WERI-Rb-1 (cell line): ENCODE measurements at places on chromosomes 1 and 21.

DNA sequence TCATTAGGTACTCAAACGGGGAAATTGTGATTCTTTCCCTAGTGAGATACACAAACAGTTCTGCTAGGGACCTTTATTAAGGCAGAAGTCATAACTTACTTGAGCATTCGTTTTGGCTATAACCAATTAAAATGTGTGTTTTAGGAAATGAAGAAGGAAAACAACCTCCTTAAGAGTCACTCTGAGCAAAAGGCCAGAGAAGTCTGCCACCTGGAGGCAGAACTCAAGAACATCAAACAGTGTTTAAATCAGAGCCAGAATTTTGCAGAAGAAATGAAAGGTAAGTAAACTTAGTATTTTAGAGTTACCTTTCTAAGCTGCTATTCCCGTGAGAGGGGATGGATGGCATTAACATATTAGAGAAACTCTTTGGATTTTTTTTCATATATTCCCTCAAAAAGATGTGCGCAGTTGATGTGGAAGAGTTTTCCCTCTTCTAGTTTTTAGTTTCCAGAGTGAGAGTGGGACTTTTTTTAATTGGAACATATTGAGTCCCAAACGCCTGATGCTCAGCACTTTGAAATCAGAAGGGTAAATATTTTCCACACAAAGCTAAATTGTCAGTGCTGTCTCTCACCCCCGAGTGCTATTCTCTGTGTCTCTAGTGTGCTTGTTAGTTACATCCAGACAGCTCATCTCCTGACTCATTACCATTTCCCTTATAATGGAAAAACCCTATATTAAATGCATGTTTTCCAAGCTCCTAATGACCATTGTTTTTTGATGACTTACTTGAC lies 34.9 kb downstream of the CENPF start:
- no peak for DNase-seq

- DNase-seq = no peak
These were observed 220.1 kb downstream of the ST6GALNAC3 start for GRCh38 chr1:76294482-76295194.

- DNase-seq = no peak
These were observed 378.5 kb downstream of the PLPP3 start for GRCh38 chr1:56200896-56201295.

- no peak for DNase-seq
These were observed 816 bp downstream of the HYI start for GRCh38 chr1:43452789-43453441.

- peak; percentile 34 for DNase-seq
These were observed 33.4 kb downstream of the KRTAP10-1 start for GRCh38 chr21:44506279-44507255.

DNA sequence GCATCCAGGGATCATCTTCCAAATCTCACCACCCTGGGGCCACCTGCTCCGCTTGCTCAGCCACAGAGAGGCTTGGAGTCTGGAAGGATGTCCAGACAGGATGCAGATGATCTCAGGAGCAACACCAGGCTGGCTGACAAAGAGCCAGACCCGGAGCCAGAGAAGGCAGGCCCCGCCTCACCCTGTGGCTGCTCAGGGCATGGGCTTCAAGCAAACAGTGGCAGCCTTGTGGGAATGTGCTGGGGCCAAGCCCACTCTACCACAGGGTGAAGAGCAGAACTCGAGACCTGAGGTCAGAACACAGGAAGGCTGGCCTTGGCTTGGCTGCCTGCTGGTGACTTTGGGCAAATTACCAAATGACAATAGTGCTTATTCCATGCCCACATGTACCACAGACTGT lies 45.5 kb downstream of the MRPL37 start:
- no peak for DNase-seq

- DNase-seq = no peak
These were observed 7.4 kb downstream of the ERRFI1 start for GRCh38 chr1:8018492-8019228.

DNA sequence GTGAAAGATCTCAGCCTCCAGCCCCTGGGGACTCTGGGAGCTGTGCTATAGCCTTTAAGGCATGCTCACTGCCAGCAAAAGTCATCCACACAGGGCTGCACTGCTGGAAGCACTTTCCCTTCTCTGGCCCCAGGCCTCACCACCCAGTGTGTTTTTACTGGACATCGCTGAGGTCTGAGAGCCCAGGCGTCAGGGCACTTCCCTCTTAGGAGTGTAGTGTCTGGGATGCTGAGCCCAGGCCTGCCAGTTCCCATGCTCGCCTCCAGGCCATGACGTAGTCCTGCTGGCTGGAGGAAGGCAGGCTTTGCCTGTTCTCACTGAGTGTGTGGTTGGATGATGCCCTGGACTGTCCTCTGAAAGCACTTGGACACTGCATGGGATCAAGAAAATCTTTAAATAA lies 101.2 kb downstream of the GDAP2 start:
- DNase-seq = no peak

DNA sequence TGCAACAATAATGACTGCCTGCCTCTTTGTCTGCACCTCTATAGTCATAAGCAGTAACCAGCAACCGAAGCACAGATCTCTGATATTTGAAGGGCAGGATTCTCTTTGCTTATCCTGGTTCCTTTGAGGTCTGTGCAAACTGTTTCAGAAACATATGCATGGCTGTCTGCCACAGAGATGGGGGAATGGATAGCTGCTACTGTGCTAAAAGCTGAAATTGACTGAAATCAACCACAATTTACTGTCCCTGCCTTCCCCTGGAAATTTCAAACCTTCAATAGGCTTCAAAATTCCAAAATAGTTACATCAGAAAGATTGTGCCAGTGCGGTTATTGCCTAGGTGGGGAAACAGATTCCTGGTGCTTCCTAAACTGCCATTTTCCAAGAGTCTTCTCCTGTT lies 136.8 kb upstream of the GORAB start:
- no peak for DNase-seq

GRCh38 chr1:72284348-72285073 lies 2.2 kb upstream of the NEGR1 start:
- peak; percentile 64 for DNase-seq

- DNase-seq = no peak
These were observed 18.1 kb downstream of the B3GALT5 start for GRCh38 chr21:39630827-39631226.

GRCh38 chr1:246302251-246302625 lies 204.8 kb downstream of the SMYD3 start:
- DNase-seq = no peak

- no peak for DNase-seq
These were observed 12.0 kb downstream of the F11R start for GRCh38 chr1:161008869-161009510.

DNA sequence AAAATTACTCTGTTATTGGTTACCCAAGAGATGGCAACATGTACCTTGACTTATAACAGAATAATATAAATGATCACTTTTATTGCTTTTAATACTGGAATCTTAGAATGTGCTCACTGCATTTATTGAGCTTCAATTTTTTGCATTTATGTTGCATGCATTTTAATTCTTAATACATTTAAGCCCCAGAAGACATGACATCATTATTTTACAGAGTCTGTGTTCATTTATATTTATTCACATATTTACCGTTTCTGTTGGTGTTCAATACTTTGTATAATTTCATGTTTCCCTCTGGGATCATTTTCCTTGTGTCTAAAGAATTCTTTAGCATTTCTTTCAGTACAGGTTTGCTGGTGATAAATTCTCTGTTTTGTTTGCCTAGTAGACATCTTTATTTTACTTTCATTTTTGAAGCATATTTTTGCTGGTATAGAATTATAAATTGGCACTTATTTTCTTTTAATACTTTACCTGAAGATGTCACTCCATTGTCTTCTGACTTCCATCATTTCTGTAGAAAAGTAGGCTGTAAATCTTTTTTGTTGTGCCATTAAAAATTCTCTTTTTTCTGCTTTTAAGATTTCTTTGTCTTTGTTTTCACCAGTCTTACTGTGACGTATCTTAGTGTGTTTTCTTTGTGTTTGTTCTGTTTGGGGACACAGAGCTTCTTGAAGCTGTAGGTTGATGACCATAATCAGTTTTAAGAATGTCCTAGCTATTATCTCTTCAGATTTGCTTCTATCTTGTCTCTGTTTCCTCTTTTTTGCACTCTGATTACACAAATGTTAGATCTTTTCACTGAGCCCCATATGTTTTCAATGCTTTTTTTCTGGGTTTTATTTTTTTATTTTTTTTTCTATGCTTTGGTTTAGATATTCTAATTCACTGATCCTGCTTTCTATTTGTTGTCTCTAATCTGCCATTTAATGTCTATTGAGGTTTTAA lies 26.9 kb downstream of the DISP3 start:
- no peak for DNase-seq

- no peak for DNase-seq
These were observed 150.1 kb downstream of the DISC1 start for GRCh38 chr1:231776757-231777062.

GRCh38 chr1:9793291-9793690 lies 30.5 kb downstream of the CLSTN1 start:
- DNase-seq = no peak

- no peak for DNase-seq
These were observed 7.0 kb upstream of the TNFRSF1B start for GRCh38 chr1:12159816-12160215.

DNA sequence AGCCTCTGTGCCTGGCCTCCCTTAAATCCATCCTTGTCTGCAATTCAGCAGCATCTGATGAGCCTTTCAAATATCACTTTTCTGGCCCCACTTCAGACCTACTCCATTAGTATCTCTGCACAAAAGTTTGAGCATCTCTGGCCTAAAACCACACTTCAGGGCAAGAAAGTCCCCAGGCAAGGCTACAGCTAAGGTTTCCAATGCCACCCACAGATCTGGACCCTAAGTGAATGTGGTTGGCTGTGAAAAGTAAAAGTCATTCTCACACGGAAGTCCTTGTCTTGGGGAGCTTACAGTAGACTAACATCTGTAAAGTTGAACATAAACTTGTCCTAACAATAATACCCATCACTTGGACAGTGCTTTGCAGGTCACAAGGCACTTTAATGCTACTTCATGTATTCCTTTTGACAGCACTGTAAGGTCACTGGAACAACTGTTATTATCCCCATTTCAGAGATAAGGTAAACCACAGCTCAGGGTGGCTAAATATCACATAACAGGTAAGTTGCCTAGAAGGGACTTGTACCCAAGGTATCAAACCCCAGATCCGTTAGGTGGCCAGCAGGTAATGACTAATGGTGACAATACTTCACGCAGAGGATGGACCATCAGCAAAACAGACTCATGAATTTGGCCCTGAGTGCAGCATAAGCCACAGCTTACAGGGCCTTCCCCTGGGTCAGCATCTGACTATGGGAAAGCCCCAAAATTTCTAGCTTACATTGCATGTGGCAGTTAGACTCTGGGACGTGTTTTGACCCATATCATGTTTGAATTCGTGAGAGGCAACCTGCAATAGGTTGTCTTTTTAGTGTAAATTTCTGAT lies 356.0 kb downstream of the HHAT start:
- no peak for DNase-seq

DNA sequence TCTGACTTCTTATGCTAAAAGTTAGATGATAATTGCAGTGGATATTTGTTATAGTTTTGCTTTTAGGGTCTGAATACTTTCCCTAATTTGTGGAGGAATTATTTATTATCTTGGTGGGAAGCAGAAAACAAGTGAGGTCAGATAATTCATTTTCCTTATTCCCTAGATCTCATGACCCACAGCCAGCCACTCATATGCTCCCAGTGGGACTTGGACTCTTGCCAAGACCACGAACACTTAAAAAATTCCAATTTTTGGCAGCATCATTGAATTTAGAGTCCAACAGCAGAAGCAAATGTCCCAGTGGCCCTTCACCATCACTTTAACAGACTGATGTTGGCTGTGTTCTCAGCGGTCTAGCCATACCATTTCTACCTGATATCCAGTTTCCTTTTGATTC lies 204.2 kb downstream of the HMCN1 start:
- no peak for DNase-seq

DNA sequence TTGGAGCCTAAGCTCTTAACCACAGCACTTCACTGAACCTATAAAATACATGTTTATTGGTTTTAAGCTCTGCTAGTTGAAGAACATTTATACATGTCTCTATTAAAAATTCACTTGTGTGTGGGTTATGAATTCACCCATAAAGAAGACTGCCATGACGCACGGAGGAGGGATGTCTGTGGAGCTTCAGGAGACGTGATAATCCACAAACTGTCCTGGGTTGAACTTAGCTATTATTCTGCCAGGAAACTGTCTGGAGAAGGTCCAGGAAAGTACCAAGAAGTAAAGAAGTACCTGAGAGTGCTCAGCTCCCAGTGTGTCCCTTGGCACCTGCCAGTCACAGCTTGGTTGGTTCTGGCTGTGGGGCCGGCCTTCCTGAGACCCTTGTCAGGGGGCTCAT lies 56.3 kb downstream of the DDR2 start:
- no peak for DNase-seq

GRCh38 chr1:117231312-117231711 lies 20.6 kb upstream of the VTCN1 start:
- no peak for DNase-seq

GRCh38 chr1:2499986-2500596 lies 24.0 kb downstream of the PLCH2 start:
- no peak for DNase-seq

DNA sequence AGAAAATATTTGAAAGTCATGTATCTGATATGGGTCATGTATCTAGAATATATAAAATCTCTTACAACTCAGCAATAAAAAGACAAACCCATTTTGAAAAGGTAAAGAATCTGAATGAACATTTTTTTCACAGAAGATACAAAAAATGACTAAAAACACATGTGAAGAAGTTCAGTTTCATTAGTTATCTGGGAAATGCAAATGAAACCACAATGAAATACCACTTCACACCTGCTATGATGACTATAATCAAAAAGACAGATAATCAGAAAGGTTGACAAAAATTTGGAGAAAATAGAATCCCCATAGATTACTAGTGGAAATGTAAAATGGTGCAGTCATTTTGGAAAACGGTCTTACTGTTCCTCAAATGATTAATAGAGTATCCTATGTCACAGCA lies 631.0 kb downstream of the MRPL39 start:
- no peak for DNase-seq

DNA sequence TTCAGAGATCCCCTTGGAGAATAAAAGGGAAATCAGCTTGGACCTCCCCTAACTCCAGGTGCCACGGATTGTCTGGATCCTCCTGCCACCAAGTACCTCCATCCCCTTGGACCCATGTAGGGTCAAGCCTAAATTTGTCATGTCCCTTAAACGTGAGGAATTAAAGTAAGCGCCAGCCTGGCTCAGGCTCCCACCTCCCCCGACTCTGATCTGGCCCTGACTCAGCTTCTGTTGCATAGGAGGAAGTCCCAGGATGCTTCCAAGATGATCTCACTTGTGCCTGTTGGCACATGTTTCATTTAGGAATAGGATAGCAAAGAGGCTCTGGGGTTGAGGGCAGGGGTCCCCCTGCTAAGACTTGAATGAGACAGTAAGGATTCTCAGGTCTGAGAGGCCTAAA lies 231.9 kb upstream of the JUN start:
- no peak for DNase-seq

- DNase-seq = no peak
These were observed 6.2 kb downstream of the HPCAL4 start for GRCh38 chr1:39685071-39685470.

- no peak for DNase-seq
These were observed 4.8 kb upstream of the IL6R start for GRCh38 chr1:154400381-154400801.

DNA sequence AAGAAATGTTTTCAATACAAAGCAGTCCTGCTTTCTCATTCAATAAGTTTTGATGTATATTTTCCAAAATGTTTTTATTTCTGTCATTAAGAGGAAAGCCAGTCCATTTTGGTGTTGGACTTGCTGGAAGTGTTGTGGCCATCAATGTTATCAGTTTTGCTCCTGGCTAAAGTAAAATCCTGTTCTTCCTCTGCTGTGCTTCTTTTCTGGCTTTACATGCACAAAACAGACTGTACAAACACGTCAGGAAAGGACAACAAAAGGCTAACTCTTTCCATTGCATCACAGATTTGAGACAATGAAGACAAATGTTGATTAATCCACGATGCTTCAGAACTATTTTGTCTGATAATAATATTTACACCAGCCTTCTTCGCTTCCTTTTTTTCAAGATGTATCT lies 735.4 kb downstream of the LTN1 start:
- DNase-seq = no peak
